PC-3 (cell line): ENCODE measurements at places on chromosomes 16 and 17. TPM values are rescaled to one million over a fixed set of nuclear protein-coding genes. Genes with fewer than 3 reads are reported as not detected.

DNA sequence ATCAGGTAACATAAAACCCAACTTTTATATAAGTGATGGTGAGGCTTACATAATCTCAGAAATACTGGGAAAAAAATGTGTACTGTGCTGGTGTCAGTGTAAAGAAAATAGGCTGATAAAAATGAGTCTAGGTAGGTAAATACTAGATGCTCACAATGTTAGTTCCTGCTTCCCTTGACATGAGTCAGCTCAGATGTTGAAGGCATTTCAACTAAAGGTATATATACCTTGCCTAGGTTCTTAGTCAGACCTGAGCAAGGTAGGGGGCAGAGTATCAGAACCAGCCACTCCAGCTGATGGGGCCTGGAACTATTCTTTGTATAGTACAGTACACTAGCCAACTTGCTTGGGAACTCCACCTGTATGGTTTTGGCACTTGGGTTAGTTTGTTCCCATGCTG lies 51.0 kb upstream of the CA10 start:
- peak; percentile 3 for DNase-seq
- H3K27me3 ChIP-seq, result no peaks in the 10 kb centered on the region
- H3K27ac ChIP-seq, result no peak overlapping the region
- no peaks in the 10 kb centered on the region for H3K36me3 ChIP-seq

- H3K27ac ChIP-seq, result no peak overlapping the region
- no peak for DNase-seq
- no peaks in the 10 kb centered on the region for H3K36me3 ChIP-seq
- peaks cover 25% of the 10 kb centered on the region for H3K4me1 ChIP-seq
- no peak overlapping the region for H3K4me3 ChIP-seq
- no peaks in the 10 kb centered on the region for H3K27me3 ChIP-seq
Observed at GRCh38 chr17:69572747-69573146, 158.2 kb downstream of the MAP2K6 start.

- H3K4me3 ChIP-seq, result peak within 1 kb of the TSS; percentile 88
- peak within 1 kb of the TSS; percentile 92 for H3K27ac ChIP-seq
- peak; percentile 71 for DNase-seq
- peaks cover 39% of the 10 kb centered on the region for H3K4me1 ChIP-seq
Observed at GRCh38 chr17:39699818-39700147, at the start of gene ERBB2. Gene ERBB2 (plus strand): TSS chr17:39700064. CDS start chr17:39700239, 175 bp downstream.

DNA sequence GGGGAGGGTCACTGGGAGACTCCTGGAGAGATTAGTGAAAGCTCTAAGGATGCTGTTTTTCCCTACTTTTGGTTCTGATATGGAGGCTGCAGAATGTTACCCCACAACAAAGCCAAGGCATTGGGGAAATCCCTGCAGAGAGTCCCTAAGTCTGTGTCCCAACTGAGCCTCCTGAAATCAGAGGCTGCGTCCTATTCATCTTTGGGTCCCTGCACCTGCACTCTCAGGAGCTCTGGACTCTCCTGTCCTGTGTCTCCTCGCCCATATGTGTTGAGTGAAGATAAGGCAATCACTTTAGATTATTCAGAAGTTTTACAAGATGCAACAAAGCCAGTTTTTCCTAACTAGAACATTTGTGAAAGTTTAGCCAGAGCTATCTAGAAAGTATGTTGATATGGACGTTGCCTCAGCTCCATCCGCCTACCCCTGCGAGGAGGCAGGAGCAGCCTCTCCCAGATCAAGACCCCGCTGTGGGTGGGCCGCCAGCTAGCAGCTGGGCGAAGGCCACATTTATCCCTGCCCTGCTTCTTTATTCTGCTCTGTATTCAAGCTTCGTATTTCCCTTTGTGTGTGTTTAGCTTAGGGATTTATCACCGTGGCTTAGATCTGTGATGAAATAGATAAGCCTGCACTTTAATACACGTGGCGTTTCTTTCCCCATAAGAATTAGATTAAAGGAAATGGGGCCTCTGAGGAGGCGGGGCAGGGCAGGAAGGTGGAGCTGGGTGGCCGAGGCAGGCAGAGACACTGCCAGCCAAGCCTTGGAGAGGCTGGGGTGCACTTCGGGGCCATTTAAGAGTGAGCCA lies 37.4 kb downstream of the SHISA6 start:
- H3K4me3 ChIP-seq, result no peak overlapping the region
- H3K36me3 ChIP-seq, result no peaks in the 10 kb centered on the region
- no peak for DNase-seq
- no peaks in the 10 kb centered on the region for H3K27me3 ChIP-seq
- no peak overlapping the region for H3K27ac ChIP-seq

- peak; percentile 42 for DNase-seq
- no peaks in the 10 kb centered on the region for H3K27me3 ChIP-seq
- no peak overlapping the region for H3K27ac ChIP-seq
- H3K4me1 ChIP-seq, result peaks cover 19% of the 10 kb centered on the region
Observed at GRCh38 chr17:8192070-8192815, 2.3 kb upstream of the BORCS6 start.

DNA sequence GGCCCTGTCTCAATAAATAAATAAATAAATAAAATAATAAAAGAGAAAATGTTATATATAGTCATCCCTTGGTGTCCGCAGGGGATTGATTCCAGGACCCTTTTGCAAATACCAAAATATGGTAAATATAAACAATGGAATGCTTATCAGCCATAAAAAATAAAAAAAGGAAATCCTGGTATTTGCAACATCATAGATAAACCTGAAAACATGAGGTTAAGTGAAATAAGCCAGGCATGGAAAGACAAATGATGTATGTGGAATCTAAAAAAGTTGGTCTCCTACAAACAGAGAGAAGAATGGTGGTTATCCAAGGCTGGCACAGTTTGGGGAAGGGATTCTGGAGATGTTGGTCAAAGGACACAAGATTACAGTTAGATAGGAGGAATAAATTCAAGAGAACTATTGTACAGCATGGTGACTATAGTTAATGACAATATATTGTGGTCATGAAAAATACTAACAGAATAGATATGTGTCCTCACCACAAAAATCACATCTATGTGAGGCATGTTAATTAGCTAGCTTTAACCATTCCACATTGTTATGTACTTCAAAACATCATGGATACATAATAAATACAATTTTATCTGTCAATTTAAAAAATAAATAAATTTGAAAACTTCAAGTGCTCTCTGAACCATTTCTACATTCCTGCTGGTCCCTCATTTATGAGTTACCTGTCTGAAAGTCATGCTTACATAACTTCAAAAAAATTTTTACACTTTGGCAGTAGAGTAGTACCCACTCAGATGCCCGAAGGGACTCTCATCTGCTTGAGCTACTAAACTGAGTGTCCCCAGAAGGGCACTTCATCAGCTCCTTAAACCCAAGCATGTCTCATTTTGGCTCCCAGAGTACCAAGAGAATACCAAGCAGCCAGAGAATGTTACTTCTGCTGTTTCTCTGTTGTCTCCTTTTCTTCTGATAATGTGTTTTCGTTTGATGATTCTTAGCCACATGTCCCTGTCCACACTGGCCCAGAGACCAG lies 26.6 kb downstream of the N4BP1 start:
- H3K4me3 ChIP-seq, result no peak overlapping the region
- no peaks in the 10 kb centered on the region for H3K4me1 ChIP-seq
- H3K36me3 ChIP-seq, result peaks cover 15% of the 10 kb centered on the region; the same call in 1 of the 2 replicates
- no peak overlapping the region for H3K27ac ChIP-seq

- no peaks in the 10 kb centered on the region for H3K36me3 ChIP-seq
- no peak overlapping the region for H3K4me3 ChIP-seq
- no peak for DNase-seq
- no peak overlapping the region for H3K27ac ChIP-seq
- peaks cover 4% of the 10 kb centered on the region; the same call in 1 of the 2 replicates for H3K27me3 ChIP-seq
Observed at GRCh38 chr16:75997606-75998005, 271.3 kb upstream of the CPHXL start.

GRCh38 chr17:48307814-48308411 lies 122.1 kb downstream of the SKAP1 start:
- H3K36me3 ChIP-seq, result no peaks in the 10 kb centered on the region
- no peak overlapping the region for H3K4me3 ChIP-seq
- peak; percentile 84 for DNase-seq
- H3K27ac ChIP-seq, result no peak overlapping the region
- H3K4me1 ChIP-seq, result no peaks in the 10 kb centered on the region

GRCh38 chr16:73505577-73505976 lies 457.6 kb upstream of the ZFHX3 start:
- H3K4me3 ChIP-seq, result no peak overlapping the region
- no peak for DNase-seq
- no peaks in the 10 kb centered on the region for H3K36me3 ChIP-seq
- H3K4me1 ChIP-seq, result no peaks in the 10 kb centered on the region
- peaks cover 57% of the 10 kb centered on the region for H3K27me3 ChIP-seq

DDX28 gene
- 13.4 and 16.6 TPM in 2 replicates for total RNA-seq

SGCA gene
- not detected in 2 replicates for total RNA-seq

SLFN14 gene
- total RNA-seq, result not detected in 2 replicates

CHRNE gene
- total RNA-seq, result 0.11 TPM in 1 of 2 replicates, not detected in the other

VASN gene
- 12.2 and 13.6 TPM in 2 replicates for total RNA-seq
